Activated CD4-positive, alpha-beta T cell treated with anti-CD3 and anti-CD28 coated beads, Interleukin-2, amount 50 U/mL, for 1 hour (primary cell): ENCODE measurements at places on chromosomes 4 and X.

- no peak for DNase-seq
Observed at GRCh38 chr4:111494471-111494870, 650.8 kb upstream of the FAM241A start.

DNA sequence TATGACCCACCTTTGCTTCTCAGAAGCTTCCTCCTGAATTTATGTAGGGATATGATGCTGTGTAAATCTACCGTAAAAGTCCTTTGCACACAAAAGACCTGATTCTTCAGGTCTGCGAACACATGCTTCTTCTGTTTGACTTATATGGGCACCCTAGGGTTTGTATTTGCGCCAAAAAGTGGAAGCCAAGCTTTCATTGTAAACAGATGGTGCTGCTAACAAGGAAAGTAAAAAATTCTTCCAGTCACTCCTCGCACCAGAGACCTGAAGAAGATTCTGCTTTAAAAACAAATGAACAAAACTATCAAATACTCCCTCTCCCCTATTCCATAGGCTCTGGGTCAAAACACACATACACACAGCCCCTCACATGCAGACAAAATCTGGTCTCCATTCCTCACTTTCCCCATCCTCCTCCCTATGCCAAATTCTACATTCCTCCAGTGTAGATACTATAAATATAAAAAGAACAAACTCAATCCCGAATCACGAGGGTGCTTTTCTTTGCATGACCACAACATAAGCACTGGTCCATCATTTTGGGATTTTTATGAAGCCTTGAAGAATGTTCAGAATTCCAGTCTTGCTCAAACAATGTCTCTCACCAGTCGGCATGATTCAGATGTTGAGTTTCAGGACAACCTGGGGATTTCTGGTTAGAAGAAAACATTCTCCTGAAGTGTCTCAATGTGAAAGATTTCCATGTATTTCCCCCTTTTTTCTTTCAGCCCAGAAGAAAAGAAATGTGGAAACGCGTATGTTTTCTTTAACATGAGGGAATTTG, 125.1 kb downstream of the PALLD start:
- DNase-seq, result no peak

DNA sequence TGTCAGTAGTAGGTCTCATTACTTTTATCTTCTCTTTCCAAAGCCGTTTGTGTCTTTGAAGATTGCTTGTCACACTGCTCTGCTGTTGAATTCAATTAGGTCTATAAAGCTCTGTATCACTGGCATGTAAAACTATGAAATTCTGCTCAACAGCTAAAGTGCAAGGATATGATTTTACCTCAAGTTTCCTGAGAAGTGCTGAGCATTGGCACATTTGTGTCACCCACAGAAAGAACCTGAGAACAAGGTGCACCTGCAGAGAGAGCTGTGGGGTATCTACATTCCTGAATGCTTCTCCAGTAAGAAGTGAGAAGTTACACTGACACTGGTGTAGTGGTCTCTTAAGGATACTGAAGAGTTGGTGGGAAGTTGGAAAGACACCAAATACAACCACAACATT, 274.0 kb downstream of the INPP4B start:
- no peak for DNase-seq

DNA sequence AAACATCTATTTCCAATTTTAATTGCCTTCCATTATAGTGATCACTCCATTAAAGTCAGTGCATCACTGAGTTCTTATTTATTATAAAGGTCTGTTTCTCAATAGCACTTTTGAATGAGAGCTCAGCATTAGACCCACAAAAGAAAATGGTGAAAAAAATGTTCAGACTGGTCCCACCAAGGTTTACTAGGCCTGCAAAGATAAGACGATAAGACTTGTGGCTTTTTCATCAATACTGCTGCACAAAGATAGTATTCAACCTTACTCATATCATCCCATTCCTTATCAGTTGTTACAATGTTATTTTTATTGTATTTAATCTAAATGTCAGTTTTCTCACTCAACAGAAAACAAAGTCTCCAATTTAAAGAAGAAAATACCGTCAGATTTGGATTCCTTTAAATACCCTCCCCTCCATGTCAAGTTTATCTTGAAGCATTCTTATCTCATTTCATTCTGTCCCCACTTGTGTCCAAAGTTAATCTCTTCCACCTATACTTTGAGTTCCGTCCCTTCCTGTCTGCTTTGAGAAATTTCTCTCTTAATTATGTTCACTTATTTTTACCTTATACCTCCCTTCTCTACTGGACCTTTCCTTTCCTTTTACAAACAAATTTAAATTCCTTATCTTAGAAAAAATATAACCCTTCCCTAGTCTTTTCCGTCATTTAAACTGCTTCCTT, 140.0 kb downstream of the GASK1B start:
- DNase-seq, result no peak

DNA sequence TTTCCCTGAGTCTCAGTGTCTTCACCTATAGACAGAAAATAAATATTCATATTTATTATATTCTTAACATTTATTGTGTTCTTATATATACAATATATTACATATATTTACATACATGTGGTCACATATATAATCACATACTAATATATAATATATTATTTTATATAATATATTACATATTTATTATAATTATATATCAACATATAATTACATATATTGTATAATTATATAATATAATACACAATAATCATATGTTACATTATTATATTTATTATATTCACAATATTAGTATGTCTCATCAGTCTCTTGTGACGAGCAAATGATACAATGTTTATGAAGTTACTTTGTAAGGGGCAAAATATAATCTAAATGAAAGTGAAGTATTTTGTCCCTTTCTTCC, 87.7 kb downstream of the KDR start:
- DNase-seq, result no peak

DNA sequence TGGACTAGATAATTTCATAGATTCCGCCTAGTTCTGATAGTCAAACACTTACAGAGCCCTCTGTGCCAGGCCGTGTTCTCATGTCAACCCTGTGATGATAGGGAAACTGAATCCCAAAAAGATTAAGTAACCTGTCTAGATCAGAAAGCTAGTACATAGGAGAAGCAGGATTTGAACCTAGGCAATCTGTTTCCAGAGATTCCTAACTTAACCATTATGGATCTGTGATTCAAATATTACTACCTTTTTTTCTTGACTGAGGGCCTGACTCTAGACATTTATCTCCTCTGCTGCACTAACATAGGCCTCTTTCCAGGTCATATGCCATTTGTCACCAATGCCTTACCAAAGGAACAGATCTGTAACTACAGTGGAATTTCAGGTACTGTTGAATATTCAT, 1.5 kb downstream of the ALAS2 start:
- DNase-seq, result no peak

- no peak for DNase-seq
Observed at GRCh38 chr4:170425521-170426143, 335.9 kb upstream of the AADAT start.

GRCh38 chr4:140989944-140990343, 143.3 kb downstream of the RNF150 start:
- no peak for DNase-seq

DNA sequence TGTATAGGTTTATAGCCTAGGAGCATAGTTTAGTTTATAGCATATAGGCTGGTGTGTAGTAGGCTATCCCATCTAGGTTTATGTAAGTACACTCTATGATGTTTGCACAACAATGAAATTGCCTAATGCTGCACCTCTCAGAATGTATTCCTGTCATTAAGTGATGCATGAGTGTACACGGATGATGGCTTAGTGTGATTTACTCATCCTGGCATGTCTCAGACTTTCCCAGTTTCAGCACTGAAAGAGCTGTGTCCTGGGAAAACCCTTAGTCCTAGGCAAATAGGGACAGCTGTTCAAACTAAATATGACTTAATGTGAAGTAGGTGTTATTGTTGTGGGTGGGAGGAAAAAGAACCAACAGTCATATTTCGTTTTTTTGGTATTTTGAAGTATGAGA, 264.9 kb upstream of the MAGEB18 start:
- no peak for DNase-seq

GRCh38 chr4:3867403-3868100, 101.4 kb downstream of the ADRA2C start:
- no peak for DNase-seq

DNA sequence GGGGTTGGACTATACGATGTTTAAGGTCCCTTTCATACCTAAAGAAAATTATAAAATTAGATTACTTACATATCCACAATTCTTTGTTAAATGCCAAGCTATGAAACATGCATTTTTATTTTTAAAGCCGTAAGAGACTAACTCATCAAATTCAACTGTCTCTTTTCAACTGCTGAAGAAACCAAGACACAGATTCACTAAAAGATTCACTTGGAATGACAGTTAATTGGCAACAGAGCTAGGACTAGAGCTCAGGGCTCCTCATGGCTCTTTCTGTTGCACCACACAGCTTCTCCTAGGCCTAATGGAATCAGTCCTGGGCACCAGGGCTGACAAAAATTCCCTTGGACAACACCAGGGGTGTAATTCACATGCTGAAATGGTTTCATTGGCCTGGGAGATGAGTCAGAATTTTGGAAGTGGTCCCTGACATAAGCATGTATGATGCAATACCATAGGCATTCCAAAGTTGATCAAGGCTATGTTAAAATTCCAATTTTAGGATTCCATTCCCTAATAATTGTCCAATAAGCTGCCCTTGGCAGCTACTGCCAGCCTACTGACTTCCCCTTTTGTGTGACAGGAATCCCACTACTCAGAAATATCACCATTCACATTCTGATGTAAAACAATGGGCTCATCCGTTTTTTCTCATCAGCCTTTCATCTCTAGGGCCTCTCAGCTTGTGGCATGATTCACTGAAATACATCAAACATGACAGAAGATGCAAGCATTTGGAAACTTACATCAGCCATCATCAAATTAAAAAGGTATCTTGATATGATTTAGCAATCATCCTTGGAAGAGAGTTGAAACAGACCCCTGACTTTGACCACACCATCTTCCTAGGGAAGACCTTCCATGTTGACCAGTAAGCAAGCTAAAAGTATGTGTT, 54.2 kb downstream of the PLAC1 start:
- no peak for DNase-seq

DNA sequence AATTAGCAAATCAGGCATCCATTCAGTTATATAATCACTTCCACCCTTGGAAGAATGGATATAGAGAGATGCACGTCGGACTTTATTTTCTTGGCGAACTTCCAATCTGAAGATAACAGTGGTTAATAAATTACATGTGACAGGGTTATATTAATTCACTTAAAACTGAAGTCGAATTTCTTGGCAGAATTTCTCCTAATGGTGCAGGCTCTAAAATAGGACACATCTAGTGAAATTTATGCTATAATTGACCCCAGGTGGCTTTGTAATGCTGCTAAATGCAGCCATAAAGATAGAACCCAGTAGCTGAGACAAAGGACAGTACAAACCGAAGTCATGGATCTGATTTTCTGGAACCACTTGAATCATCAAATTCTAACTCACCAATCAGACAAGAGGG, 20.8 kb upstream of the SLC10A4 start:
- no peak for DNase-seq

DNA sequence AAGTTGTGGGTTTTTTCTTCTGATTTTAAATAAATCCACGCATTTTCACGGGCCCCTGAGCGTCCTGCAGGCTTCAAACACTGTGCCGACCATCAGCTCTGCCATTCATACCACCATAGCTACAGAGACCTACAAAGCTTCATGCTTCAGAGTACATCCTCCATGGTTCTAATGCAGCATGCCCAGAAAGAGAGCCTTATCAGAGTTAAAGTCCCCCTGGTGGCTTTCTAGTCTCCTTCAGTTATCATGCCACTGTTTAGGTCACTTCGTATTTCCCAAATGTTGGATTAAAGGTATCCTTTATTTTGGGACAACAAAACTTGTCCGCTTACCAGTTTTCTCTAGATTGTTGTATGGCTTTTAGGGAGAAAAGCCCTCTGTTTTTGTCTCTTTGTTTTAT, 66.7 kb upstream of the VCX2 start:
- no peak for DNase-seq

GRCh38 chrX:83658731-83659130, 150.6 kb downstream of the POU3F4 start:
- no peak for DNase-seq

- DNase-seq, result no peak
Observed at GRCh38 chr4:152734699-152735050, 44.9 kb downstream of the TIGD4 start.

DNA sequence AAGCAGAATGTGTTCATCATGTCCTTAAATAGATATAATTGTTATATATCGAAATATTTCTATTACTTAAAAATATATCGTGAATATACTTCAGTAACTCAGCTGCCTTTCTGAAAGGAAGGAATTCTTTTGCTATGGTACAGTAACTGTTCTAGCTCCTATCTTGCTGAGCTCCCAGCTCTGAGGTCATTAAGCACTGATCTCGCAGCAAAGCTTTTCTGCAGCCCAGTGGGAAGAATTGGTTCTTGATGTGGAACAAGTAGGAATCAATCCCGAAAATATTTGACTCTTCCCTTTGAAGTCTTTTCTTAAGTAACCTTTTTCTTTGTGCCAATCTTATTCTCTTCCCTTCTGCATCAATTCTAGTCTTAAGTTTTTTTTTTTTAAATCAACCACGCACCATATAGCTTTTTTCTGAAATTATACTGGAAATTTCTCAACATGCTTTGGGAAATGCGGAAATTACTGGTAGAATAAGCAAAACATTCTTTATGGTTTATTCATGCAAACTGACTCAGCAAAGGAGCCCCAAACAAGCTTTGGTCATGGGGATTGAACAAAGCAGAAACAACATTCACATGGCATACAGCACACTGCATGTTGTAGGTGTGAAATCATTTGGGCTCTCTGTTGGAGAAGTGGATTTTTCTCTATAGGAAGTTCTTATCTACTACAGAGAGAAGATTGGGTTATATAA, 428.9 kb upstream of the GNPDA2 start:
- DNase-seq, result no peak
